Keratinocyte (primary cell): ENCODE measurements at places on chromosomes 6 and 20. TPM values are rescaled to one million over a fixed set of nuclear protein-coding genes. Genes with fewer than 3 reads are reported as not detected.

Gene ARMC12
- 0.34 to 1.7 TPM (median 0.54 TPM) in 3 replicates for polyA plus RNA-seq

Gene TUBB1
- polyA plus RNA-seq = 0.03 TPM in 1 of 3 replicates, not detected in the others

Gene WFDC10B
- polyA plus RNA-seq = 0.10 TPM in 1 of 3 replicates, not detected in the others

GRCh38 chr20:54379893-54380584 lies 95.4 kb upstream of the DOK5 start:
- no peak for DNase-seq

DNA sequence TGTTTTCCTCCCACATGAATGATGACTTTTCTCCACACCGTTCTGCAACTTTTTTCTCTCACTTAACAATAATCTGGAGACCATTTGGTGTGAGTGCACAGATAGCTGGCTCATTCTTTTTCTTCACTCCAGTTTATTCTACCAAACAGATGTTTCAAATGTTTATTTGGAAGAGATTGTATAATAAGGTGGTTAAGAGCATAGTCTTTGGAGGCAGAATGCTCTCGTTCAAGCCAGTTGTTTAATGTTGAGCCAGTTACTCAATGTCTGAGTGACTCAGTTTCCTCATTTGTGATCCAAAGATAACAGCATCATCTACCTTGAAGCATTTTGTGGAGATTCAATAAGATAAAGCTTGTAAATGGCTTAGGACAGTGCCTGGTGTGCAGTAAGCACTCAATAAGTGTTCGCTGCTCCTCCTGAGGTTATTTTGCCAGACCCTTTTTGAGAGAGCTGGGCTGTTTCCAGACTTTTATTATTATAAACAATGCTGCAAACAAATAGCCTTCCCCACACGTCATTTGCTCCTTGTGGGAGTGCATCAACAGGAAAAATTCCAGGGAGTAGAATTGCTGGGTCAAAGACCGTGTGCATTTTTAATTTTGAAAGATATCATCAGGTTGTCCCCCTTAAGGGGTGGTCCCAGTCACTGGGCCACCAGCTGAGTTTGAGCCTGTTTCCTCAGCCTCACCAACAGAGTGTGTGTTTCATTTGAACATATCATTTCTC lies 70.6 kb downstream of the VEGFA start:
- DNase-seq = no peak

DNA sequence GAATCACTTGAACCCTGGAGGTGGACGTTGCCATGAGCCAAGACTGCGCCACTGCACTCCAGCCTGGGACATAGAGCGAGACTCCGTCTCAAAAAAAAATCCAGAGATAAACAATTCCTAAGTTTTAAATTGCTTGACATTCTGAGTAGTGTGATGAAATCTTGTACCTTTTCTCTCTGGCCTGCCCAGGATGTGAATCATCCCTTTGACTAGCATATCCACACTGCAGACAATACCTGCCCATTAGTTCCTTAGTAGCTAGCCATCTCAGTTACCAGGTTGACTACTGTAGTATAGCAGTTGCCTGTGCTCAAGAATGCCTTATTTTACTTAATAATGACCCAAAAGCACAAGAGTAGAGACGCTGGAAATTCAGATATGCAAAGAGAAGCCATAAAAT lies 2.8 kb downstream of the ZFP57 start:
- DNase-seq = peak; percentile 49

GRCh38 chr6:77063494-77063893 lies 399.8 kb downstream of the HTR1B start:
- DNase-seq = no peak

- no peak for DNase-seq
Measured at GRCh38 chr20:39855799-39856198, 833.2 kb downstream of the MAFB start.

DNA sequence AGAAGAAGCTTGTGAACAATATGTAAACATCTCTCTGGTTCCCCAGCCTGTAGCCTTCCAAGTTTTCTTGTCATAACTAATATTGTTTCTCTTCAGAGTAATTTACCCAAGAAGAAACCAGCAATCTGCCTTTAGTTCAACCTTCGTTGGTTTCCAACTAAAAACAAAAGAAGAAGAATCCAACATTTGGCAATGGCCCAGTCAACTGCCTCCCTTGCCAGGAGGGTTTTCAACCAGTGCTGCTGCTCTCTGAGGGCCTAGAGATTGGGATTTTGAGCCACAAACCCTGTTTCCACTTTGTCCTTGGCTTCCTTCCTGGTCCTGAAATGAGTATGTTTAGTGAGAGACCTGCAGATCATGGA lies 395.8 kb upstream of the CNR1 start:
- DNase-seq = no peak

DNA sequence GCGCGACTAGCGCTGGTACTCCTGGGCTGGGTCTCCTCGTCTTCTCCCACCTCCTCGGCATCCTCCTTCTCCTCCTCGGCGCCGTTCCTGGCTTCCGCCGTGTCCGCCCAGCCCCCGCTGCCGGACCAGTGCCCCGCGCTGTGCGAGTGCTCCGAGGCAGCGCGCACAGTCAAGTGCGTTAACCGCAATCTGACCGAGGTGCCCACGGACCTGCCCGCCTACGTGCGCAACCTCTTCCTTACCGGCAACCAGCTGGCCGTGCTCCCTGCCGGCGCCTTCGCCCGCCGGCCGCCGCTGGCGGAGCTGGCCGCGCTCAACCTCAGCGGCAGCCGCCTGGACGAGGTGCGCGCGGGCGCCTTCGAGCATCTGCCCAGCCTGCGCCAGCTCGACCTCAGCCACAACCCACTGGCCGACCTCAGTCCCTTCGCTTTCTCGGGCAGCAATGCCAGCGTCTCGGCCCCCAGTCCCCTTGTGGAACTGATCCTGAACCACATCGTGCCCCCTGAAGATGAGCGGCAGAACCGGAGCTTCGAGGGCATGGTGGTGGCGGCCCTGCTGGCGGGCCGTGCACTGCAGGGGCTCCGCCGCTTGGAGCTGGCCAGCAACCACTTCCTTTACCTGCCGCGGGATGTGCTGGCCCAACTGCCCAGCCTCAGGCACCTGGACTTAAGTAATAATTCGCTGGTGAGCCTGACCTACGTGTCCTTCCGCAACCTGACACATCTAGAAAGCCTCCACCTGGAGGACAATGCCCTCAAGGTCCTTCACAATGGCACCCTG lies 1.6 kb downstream of the TPBG start:
- DNase-seq = no peak

DNA sequence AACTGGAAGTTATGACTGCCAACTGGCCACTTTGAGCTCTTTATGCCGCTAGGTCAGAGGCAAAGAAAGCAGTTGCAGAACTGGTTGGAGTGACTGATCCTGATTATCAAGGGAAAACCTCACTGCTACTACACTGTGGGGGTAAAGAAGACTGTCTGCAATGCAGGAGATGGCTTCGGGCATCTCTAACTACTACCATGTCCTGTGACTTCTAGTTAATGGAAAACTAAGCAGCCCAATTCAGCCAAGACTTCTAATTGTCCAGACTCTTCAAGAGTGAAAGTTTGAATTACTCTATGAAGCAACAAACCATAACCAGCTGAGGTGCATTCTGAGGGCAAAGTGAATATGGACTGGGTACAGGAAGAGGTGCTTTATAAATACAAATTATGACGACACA lies 773.6 kb upstream of the SLC35B3 start:
- DNase-seq = no peak

- no peak for DNase-seq
Measured at GRCh38 chr6:26754212-26754611, 94.7 kb upstream of the ZNF322 start.
